ENCODE measurements at places on chromosomes 6 and 20.

DNA sequence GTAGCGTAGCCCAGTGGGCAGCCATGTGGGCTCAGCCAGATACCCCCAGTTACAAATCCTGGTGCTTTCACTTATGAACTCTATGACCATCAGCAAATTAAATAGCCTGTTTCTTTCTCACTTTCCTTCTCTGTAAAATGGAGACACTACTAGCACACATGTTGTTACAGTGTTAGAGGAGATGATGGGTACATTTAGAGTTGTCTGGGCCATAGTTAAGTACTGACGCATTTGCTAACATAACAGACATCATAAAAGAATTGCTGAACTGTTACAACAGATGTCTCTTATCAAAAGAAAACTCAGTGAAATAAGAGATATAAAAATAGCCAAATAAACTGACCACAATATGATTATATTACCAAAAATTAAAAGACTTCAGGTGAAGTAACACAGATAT, 69.9 kb upstream of the DOK5 start:
- DNase-seq = no peak

DNA sequence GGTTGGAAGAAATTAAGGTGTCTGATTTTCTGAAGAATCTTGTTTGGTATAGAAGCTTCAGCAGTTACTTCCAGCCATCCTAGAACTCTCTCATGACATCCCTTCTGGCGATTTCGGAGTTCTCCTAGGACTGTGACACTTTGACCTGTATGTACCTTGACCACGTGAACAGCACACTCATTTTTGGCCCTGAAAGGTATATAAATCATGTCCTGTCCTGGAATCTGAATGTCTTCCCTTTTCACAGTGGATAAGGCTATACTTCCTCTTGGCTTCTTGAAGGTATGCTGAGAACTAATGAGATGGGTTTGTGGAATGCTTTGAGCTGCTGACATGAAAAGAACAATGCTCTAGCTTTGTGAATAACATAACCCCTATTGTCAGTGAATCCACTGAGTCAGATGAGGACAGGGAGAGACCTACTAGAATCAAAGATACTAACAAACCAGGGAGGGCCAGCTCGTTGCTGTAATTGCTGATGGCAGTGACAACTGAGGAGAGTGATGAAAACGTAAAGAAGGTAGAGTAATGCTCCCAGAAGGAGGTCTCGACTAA, 6.0 kb upstream of the ZDHHC14 start:
- DNase-seq = no peak

DNA sequence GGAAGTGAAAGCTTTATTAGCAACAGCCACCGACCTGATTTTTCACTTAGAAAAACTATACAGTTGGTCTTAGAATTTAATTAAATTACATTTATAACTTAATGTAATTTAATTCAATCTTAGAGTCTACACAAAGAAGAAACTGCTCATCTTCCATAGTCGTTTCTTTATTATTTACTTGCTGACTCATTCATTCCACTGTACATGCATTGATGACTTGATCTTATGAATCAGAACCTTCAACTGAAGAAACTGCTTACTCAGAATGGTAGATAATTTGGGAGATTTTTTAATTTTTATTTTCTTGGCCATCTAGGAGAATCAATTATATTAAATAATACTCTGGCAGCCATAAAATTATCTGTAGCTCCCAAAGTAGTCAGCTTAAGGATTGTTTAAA, 1021.6 kb upstream of the FLRT3 start:
- no peak for DNase-seq

GRCh38 chr6:140979642-140980091, 1153.1 kb upstream of the GJE1 start:
- no peak for DNase-seq

- DNase-seq = peak; percentile 82
Observed at GRCh38 chr20:63698739-63699465, 2.5 kb downstream of the TNFRSF6B start.

DNA sequence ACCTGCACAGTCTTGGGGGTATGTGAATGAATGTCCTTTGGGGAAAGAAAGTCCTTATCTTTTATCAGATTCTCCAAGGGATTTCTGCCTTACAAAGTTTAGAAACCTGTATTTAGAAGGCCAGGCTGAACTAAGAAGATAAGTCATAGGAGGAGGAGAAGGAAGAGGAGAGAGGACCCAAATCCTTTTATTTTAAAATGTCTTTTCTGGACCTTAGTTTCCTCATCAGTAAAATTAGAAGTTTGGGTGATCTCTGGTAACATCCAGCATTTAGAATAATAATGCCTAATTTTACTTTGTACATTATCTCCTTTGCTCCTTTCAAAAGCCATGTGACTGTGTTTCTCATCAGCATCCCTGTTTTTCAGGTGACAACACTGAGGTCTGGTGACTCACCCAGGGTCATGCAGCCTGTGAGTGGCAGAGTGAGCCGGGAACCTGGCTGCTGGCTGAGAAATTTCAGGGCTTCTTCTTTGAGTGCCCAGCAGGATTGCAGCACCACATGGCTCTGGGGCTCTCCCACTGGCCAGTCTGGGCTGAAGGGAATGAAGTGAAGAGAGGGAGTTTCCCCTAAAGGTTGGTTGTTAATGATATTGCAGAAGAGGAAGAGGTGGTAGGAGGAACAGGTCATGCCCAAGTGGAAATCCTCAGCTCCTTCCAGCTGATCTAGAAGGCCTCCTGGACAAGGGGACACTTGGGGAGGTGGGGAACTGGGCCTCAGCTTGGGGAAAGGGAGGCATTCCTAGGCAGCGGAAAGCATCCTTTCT, 34.0 kb downstream of the VEGFA start:
- peak; percentile 33 for DNase-seq

- DNase-seq = peak; percentile 87
Observed at GRCh38 chr6:35688605-35689322, at the start of gene FKBP5. Gene FKBP5, minus strand, starts transcription at chr6:35688915. Its CDS starts 46,091 bp downstream, at chr6:35642824.

DNA sequence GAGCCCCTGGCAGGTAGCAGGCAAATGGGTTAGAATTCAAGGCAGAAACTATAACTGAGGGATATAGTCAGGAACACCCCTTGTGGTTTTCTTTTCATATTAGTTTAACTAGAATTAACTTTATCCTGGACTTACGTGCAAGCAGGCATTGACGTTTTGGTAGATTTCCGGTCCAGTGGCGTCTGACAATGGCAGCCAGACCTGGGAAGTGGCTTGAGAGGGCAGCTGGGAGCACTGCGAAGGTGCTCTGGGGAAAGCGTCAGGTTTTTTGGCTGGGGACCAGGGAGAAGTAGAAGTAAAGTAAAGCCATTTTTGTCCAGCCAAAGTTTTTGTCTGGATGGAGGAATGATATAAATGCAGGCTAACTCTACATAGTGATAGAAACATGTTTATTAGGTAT, 8.4 kb upstream of the ACSS1 start:
- DNase-seq = no peak
